HCT116 (cell line): ENCODE measurements at places on chromosomes 3 and 15. TPM values are rescaled to one million over a fixed set of nuclear protein-coding genes. Genes with fewer than 3 reads are reported as not detected.

GRCh38 chr15:60548101-60548500 lies 69.2 kb upstream of the ICE2 start:
- no peak for DNase-seq
- H3K4me3 ChIP-seq = no peak overlapping the region
- H3K27ac ChIP-seq = no peak overlapping the region
- H3K36me3 ChIP-seq = no peaks in the 10 kb centered on the region
- H3K27me3 ChIP-seq = peaks cover 21% of the 10 kb centered on the region; the same call in 1 of the 2 replicates
- H3K4me1 ChIP-seq = no peaks in the 10 kb centered on the region

DNA sequence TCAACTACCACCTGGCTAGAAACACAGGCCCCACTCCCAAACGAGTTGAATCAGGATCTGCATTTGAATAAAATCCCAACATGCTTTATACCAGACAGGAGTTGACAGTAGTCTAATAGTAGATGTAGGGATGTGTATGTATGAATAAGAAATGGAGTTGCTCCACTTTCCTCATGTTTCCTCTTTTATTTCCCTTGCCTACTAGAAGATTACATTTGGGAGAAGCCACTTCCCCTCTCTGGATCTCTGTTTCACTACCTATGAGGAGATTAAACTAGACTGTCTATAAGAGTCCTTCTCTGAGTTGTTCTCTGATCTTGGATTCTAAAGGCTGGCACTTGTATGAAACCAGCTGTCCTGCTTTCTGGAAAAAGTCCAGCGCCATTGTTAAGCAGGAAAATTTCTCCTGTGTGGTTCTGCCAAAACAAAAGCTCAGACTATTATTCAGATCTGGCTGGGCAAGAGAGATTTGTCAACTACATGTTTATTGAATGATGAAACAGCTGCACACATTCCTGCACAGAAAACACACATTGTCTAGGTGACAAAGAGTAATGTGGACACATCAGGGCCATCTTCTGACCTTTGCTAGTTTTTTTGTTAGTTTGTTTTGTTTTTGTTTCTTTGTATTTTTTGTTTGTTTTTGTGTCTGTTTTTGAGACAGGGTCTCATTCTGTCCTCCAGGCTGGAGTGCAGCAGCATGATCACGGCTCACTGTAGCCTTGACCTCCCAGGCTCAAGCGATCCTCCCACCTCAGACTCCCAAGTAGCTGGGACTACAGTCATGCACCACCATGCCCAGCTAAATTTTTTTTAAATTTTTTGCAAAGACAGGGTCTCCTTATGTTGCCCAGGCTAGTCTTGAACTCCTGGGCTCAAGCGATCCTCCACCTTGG lies 29.9 kb downstream of the ACP3 start:
- H3K4me3 ChIP-seq = no peak overlapping the region
- no peaks in the 10 kb centered on the region for H3K36me3 ChIP-seq
- H3K4me1 ChIP-seq = no peaks in the 10 kb centered on the region; the same call in 1 of the 2 replicates
- H3K27ac ChIP-seq = no peak overlapping the region
- H3K27me3 ChIP-seq = no peaks in the 10 kb centered on the region

GRCh38 chr3:150798122-150798618 lies 35.2 kb upstream of the SIAH2 start:
- H3K27ac ChIP-seq = no peak overlapping the region
- H3K4me1 ChIP-seq = no peaks in the 10 kb centered on the region
- no peak overlapping the region for H3K4me3 ChIP-seq
- no peaks in the 10 kb centered on the region for H3K27me3 ChIP-seq

- no peak for DNase-seq
- no peaks in the 10 kb centered on the region for H3K4me1 ChIP-seq
- H3K27me3 ChIP-seq = no peaks in the 10 kb centered on the region
- no peak overlapping the region for H3K27ac ChIP-seq
- H3K4me3 ChIP-seq = no peak overlapping the region
Observed at GRCh38 chr3:71444028-71444860, 139.3 kb downstream of the FOXP1 start.

The PDHB gene
- 60.2 TPM for total RNA-seq

The BCL2A1 gene
- total RNA-seq = 0.44 TPM

The KLF15 gene
- 3.3 TPM for total RNA-seq

DNA sequence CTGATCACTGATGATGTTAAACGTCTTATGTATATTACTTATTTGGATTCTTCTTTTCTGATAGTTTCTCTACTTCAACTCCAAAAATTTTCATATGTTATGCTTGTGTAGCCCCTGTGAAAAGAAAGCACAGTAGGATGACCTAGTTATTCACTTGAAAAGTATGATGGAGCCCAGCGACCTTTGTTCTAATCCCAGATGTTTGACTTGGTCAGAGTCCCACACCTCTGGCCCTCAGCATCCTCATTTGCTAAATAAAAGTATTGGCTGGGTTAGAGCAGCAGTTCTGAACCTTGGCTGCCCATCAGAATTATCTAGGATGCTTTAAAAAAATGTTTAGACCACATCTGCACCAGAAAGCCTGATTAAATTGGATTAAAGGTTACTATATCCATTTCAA lies 173.7 kb downstream of the ATG7 start:
- H3K4me3 ChIP-seq = no peak overlapping the region
- no peak overlapping the region for H3K27ac ChIP-seq
- H3K27me3 ChIP-seq = no peaks in the 10 kb centered on the region
- H3K36me3 ChIP-seq = no peaks in the 10 kb centered on the region

DNA sequence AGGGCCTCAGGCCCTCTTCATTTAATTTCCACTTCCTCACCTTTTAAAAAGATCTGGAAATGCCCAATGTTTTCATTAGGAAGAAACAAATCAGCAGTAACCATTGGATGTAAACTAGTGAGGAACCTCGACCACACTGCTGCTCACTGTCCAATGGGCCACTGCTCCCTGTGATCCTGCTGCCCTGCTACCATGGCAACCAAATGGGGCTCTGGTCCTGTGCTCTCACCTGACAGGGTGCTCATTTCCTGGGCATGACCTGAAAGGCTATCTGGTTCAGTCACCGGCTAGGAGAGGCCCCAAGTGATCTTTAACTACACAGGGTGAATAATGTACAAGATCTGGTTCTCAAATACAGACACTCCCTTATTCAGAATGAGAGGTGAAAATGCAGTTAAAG lies 54.6 kb downstream of the ARHGEF3 start:
- no peak overlapping the region for H3K27ac ChIP-seq
- no peaks in the 10 kb centered on the region for H3K27me3 ChIP-seq
- no peaks in the 10 kb centered on the region; the same call in 1 of the 2 replicates for H3K36me3 ChIP-seq

The CYP1A2 gene
- not detected for total RNA-seq

The FBXL22 gene
- 0.49 TPM for total RNA-seq

The SLCO2A1 gene
- 0.52 TPM for total RNA-seq

- H3K27ac ChIP-seq = no peak overlapping the region
- no peaks in the 10 kb centered on the region for H3K4me1 ChIP-seq
- H3K27me3 ChIP-seq = no peaks in the 10 kb centered on the region
- H3K36me3 ChIP-seq = no peaks in the 10 kb centered on the region
Observed at GRCh38 chr3:21328711-21329390, 422.2 kb downstream of the ZNF385D start.

DNA sequence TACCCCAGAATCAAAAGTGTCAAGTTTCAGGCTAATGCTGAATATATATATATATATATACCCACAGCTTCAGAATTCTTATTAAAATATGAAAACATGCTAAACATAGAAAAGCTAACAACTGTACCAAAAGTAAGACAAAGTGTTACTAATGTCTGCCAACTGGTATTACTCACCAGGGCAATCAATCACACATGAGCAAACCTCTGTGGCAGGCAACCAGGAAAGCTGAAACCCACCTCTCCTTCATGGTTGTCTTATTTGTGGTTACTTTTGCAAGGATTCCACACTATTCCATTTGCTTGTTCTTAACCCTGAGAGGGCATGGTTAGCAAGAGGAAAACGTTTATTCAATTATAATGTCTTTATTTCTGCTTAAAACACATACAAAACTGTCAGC lies 512.3 kb upstream of the MDFIC2 start:
- H3K27me3 ChIP-seq = no peaks in the 10 kb centered on the region; the same call in 1 of the 2 replicates
- no peak for DNase-seq
- no peak overlapping the region for H3K4me3 ChIP-seq
- H3K27ac ChIP-seq = no peak overlapping the region
- H3K36me3 ChIP-seq = no peaks in the 10 kb centered on the region
- no peaks in the 10 kb centered on the region for H3K4me1 ChIP-seq

The GABRR3 gene
- not detected for total RNA-seq

DNA sequence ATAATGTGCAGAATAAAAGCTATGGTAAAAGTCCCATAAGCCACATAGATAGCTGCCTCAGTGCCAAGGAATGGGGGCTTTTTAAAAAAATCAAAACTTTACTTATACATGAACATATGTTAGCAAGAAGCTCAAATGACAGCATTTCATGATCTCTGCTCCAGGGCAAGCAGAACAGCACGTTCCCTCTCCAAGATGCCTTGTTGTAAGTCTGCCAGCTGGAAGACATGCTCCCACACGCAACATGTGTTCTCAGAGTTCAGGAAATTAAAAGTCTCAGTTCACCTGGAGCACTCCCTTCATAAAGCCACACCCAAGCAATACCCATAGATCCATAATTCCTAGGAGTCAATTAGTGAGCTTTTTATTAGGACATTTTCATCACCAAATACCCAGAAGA lies 52.2 kb downstream of the ABI3BP start:
- DNase-seq = no peak
- no peaks in the 10 kb centered on the region for H3K4me1 ChIP-seq
- no peak overlapping the region for H3K4me3 ChIP-seq
- H3K27ac ChIP-seq = no peak overlapping the region
- H3K36me3 ChIP-seq = no peaks in the 10 kb centered on the region

The ADCY5 gene
- 0.49 TPM for total RNA-seq

DNA sequence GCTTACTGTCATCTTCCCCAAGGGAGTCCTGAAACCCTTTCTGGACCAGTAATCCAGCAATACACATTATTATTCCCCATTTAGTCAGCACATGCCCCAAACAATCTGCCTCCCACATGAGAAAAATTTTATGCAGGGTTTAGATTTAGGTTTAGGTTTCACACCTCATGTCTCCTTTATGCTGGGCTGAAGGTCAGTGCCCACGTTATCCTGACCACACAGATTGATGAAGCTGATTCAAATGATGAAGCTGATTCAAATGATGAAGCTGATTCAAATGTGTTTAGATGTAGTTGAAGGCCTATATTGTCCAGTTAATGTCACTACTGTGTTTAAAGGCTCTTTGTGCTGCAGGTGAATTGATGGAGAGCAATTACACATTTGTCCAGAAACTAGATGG lies 18.1 kb upstream of the ZBED2 start:
- no peaks in the 10 kb centered on the region for H3K36me3 ChIP-seq
- no peak overlapping the region for H3K4me3 ChIP-seq
- H3K27me3 ChIP-seq = no peaks in the 10 kb centered on the region
- no peak overlapping the region for H3K27ac ChIP-seq
